Stimulated activated CD4-positive, alpha-beta T cell treated with anti-CD3 and anti-CD28 coated beads, Interleukin-1b, Interleukin-23, amount 100 ng/mL, for 1 hour (primary cell): ENCODE measurements at places on chromosomes 11 and 22.
A peak's percentile ranks its signal among the peaks of the same experiment; 100 is the strongest.

DNA sequence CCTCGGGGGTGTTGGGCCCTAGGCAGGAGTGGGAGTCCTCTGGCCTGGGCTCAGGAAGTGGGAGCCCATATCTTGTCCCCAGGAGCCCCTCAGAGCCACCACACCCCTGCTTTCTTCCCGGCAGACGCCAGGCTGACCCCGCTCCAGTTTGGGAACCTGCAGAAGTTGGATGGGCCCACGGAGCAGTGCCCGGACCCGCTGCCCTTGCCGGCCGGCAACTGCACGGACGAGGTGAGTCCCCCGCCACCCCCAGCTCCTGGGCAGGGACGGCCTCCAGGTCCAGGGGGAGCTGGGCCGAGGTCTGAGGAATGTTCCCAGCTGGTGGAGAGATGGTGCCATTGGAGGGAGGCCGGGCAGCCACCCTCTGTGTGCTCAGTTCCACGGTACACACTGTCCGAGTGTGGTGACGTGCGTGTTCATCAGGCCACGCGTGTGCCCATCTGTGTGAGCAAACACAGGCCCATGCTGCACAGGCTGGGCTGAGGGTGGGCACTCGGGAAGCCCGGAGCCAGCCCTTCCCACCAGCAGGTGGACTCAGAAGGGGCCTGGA lies 4.8 kb downstream of the MUC5B start:
- no peak for DNase-seq

DNA sequence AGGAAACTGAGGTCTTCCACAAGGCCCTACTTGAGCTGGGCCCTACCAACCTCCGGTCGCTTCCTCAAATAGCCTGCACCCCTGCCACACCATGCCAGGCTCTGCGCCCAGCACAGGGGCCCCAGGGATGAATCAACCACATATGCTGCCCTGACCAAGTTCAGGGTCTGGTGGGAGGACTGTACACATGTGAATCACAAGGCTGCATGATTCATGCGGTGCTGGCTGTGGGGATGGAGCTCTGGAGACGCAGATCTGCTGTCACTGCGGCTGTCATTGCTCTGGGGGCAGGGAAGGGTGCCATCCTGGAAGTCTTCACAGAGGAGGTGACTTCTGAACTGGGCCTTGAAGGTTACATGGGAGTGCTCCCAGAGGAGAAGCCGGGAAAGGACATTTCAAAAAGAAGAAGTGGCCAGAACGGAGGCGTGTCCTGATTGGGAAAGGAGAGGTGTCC lies 21.5 kb downstream of the CYTH4 start:
- no peak for DNase-seq

DNA sequence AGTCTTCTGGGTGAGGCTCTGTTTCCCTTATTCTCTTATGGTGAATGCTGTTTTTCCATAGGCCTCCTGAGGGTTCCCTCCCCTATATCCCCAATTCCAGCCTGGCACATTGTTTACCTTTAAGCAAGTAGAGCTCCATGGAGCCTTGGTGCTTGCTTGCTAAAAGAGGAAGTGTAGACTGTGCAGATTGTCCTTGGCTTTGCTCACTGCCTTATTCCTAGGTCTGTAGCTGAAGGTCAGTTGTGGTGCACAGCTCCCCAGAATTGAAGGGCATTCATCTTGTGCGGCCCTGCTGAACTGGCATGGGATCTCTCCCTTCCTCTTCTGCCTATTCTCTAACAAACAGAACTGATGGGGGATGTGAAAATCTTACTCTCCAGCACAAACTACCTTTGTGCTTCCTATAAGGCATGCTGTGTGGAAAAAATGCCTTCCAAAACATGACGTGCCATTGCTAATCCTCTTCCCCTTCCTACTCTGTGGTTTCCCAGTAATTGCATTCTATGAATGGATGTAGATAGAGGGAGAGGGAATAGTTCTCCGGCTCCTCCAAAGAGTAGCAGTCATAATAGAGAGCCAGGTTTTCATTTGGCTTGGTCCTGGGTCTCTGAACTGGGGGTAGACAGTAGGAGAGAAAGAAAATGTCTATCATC lies 34.2 kb upstream of the PLET1 start:
- no peak for DNase-seq

- no peak for DNase-seq
These were observed 5.2 kb upstream of the TNFRSF13C start for GRCh38 chr22:41931701-41932269.

DNA sequence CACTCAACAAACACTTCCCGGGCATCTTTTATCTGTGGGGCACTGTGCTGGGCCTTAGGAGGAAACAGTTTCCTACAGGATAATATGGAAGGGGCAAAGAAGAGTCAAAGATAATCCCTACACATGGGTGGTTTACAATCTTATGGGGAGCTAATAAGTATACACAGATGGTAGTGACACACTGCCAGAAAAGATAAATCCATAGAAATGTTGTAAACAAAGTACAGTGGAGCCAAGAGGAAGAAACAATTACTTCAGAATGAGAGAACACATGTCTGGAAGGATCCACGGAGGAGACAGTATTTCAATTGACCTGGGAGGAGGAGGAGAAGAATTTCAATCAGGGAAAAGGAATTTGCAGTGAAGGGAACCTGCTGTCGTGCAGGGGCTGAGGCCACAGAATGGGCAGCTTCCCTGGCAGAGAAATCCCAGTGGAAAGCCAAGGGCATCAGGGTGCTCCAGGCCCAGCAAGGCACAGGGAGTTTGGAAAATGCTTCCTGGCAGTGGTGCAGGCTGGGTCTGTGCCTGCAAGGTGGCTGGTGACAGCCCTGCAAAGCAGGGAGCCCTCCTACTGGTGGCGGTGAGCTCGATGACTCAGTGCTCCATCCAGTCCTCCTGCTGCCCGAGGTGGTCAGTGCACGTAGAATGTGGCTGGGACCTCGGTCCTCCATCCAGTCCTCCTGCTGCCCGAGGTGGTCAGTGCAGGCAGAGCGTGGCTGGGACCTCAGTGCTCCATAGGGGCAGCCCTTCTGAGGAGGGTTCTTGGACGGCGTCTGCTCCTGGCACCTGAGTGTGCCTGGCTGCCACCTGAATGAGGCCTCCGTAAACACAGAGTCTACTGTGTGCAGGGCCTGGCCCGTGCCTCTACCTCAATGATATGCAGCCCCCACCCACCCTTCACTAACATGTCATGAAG lies 444.3 kb upstream of the B3GAT1 start:
- DNase-seq = no peak

- no peak for DNase-seq
These were observed 29.9 kb downstream of the SERPINH1 start for GRCh38 chr11:75591966-75592365.

- no peak for DNase-seq
These were observed 171.9 kb downstream of the SHANK2 start for GRCh38 chr11:71080239-71081097.

- no peak for DNase-seq
These were observed 978 bp downstream of the LUZP2 start for GRCh38 chr11:24497831-24498230.

DNA sequence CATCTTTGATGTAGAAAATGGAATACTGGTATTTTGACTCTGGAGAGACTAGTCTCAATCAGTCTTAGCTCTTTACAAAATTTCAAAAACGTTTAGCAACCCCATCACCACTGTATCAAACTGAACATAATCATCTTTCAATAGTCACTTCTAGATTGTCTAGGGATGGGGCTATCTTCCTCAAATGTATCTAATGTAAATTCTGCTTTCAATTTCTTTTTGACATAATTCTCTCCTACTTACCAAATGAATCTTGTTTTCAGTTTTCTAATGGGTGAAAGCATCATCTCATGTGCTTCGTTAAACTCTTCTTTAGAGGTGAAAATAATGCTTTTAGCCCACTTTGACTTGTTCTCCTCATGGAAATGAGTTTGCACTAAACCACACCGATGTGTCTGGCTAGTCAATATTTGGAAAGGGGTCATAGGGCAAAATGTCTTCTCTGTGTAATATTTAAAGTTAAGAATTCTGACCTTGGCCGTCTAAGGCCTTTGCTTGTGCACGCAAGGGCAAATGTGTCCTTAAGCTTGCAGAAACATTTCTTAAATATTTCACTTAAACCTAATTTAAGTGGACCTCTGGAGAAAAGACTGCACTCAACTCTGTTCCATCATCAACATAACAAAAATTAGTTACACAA lies 5.2 kb downstream of the SIK3 start:
- no peak for DNase-seq

GRCh38 chr11:115941481-115941993 lies 437.3 kb upstream of the CADM1 start:
- no peak for DNase-seq

DNA sequence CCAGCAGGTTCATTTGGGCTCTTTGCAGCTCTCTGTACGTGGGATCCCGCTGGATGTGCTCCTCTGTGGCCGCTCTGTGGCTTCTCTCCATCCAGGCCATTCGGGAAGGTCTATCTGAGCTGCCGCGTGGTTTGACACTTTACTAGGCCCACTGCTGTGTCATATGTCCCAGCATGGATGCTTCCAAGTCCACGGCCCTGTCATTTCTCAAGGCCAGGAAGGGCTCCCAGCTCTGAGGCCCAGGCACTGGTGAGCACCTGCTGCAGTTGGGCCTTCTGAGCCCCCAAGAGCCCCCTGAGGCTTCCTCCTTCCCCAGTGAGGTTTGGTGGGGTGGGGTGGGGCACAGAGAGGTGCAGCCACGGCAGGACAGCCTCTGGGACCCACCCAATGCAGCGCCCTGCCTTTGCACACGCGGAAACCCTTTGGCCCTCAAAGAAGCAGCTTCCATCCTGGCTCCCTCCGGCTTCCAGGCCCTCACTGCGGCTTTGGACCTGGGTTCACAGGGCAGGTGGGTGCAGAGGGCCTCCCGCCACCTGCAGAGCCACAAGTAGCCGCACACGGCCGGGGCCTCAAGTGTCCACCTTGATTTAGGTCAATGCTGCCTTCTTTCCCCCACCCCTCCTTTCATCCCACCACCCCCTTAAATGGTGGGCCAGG lies 44.5 kb upstream of the FGF3 start:
- no peak for DNase-seq

GRCh38 chr22:48627966-48628365 lies 1199.7 kb downstream of the BRD1 start:
- no peak for DNase-seq

GRCh38 chr22:18110194-18110953 lies at the start of gene TUBA8:
TSS of gene TUBA8 (plus strand) at chr22:18110809. CDS start at chr22:18110866, 57 bp downstream.
- peak; percentile 18 for DNase-seq

DNA sequence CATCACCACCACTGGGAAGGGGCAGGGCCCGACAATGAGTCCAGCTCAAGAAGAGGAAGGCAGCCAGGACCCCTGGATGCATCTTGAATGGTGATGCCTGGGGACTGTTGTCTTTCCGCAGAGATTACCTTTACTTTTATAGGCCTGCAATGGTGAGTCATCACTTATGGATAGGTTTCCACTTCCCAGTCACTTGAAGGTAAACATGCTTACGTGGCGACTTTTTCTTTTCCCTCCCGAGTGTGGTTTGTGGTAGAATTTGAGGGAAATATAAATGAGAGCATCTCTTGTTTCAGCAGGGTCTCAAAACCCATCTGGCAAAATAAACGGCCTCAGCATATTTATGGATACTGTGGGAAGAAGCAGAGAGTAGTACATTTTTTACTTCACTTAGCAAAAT lies at the start of gene MMP13:
MMP13 (minus strand) TSS at position 109 of the 400 bp plus-strand sequence; CDS start at position 82, 27 bp downstream.
- no peak for DNase-seq

DNA sequence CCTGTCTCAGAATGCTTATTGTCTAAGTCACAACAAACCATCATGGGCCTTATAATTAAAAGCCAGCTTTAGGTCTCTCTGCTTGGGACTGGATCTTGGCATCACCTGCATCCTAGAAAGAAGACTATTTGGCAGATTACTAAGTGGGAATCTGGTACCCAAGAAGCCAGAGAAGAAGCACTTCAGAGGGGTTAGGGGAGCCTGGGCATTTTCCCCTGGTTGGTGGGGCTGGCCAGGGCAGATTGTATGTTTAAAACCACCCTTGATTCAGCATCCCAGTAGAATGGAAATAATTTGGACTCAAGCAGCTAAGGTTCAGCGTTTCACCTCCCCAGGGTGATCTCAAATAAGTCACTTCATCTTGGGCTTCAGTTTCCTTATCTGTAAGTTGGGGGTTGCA lies 193.7 kb downstream of the MIAT start:
- no peak for DNase-seq

- no peak for DNase-seq
These were observed 57.7 kb upstream of the AMPD3 start for GRCh38 chr11:10397226-10397987.

DNA sequence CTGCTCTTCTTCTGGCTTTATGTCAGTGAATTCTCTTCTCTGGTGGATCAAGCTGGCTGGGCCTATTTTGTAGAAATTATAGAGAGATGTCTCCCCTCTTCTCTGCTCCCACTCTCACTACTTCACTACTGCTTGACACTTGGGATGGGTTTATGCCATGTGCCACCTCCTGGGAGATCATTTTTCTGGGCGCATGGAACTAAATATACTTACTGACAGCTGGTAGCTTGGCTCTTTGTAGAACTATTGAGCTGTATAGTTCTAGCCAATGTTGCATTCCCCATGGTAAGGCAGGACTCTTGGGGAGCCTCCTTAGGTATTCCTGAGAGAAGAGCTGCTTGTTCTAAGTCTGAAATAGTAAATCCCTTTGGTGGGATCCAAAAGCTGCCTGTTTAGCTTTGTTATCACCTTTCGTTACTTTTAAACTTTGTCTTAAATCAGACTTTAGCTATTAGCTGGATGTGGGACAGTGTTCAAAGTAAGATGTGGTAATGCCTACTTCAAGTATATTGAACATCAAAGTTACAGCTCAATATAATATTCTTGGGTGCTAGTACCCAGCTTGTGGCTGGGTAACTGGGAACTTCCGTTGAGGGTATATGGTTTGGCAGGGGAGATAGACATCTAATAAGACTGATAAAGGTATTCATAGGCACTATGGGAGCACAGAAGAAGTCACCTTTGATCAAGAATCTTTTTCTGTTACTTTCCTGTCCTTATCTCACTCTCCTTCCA lies 87.5 kb upstream of the RRM1 start:
- DNase-seq = no peak

DNA sequence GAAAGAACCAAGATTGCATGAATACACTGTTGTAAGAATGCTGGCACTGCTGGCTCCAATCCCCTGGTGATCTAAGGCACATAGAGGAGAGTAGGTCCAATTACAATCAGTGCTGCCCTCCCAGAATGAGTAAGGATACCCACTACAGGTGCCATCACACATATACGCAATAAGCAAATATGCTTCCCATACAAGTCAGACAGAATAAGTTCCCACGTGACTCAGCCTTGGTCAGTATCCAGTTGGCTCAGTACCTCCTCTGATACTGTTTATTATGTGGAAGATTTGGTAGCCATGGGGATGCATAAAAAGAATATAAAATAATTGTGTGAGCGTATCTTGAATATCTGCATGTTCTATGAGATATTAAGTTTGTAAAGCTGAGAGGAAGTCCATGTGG lies 8.9 kb upstream of the OR2D3 start:
- no peak for DNase-seq

DNA sequence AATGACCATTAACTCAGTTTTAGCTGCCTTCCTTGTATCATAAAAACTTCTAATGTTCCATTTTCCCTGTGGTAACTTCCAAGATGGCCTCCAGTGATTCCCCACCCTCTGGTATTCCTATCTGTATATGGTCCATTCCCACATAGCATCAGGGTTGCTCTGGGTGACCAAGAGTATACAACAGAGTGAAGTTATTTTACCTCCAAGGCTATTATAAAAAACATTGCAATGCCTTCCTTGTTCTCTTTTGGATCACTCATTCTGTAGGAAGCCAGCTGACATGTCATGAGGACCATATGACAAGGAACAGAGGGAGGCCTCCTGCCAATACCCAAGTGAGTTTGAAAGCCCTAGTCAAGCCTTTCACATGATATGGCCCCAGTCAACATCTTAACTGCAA lies 30.1 kb downstream of the ZNF280B start:
- DNase-seq = no peak
